Fibroblast of skin of back (primary cell): ENCODE measurements at places on chromosomes 4 and X.

DNA sequence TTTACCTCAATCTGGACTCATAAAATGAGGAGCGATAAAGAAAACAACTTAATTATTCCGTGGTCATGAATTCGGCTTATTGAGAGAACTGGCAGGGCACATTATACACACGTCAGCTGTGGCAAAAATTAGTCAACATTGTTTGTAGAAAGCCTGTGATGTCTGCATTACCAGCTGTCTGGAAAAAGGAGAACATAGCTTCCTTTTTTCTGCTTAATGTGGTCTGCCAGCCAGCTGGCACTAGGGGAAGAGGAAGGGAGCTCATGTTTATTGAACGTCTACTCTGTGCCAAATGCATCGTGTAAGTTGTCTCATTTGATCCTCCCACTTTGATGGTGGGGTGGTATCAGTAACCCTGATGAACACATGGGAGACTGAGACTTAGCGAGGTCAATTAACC is 367.6 kb downstream of the ARHGAP24 start:
- no peak for DNase-seq

DNA sequence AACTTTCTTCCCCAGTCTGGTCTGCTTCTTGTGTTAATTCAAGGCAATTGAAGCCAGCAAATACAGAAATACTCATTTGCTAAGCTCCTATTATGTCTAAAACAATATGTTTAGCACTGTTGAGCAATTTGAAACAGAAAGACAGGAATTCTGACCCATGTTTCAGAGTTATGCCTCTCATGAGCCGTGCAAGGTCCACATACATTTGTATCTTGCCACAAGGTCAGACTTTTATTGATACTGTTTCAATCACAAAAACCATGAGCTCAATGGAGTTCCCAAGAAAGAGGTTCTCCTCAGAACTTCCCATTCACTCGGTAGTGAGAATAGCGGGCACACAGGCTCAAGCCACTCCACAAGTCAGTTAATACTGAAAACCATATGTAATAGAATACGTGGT is 47.6 kb upstream of the SPRY1 start:
- DNase-seq: no peak

DNA sequence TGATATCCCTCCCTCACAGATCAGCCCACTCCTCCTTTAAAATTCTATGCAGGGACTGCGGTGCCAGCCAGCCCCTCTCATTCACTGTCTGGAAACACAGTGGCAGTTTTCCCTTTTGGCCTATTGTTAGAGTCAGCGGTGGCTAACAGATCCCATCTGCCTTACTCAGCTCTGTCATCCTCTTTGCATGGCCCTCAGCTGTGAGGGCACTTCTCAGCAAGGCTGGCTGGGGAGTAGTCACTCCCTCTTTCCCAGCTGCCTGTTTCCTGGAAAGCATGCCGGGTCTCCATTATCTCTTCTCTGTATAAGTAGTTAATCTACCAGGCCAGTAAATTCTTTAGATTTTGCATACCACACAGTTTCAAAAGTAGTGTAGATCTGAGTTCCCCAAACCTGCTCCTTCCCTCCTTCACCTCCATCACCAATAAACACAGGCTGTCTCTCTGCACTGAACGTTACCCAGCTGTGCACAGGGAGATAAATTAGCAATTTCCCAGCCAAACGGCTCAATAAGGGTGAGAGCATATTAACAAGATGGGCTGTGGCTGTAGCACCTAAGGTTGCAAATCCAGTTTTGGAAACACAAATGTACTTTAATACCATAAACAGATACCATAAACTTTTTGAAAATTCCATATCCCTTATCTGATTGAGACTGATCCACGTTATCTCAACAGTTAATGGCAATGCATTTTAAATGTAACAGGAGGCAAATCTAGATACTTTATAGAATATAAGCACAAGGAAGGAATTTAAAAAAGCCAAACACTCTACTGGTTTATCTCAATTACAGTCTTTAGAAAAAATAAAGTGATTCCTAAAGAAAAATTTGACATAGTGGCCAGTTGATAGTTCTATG is 229.3 kb downstream of the ANKRD50 start:
- DNase-seq: peak; percentile 21

- DNase-seq: peak; percentile 3
Measured at GRCh38 chrX:53357799-53358530, 64.5 kb downstream of the SMC1A start.

GRCh38 chrX:119177278-119177677 is 49.7 kb upstream of the KIAA1210 start:
- DNase-seq: no peak

DNA sequence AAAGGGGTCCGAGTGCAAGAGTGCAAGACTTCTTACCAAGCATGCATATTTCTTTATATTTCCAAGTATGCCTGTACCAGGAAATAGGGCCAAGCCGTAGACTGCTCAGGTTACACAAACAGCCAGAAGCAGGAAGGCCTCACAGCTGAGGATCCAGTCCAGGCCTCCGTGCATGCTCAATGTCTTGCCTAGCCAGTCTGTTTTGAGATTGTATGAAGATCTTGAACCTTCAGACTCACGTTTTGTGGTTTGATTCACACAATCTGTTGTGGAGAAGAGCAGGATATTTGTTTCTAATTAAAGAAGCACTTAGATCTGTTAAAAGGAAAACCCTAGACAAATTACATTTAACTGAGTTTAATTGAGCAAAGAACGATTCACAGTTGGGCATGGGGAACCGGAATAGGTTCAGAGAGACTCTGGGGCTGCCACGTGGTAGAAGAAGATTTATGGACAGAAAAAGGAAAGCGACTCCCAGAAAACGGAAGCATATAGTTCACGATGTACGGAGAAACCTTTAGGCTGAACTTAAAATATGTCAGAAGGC is 1.2 kb downstream of the MGST2 start:
- DNase-seq: peak; percentile 19

DNA sequence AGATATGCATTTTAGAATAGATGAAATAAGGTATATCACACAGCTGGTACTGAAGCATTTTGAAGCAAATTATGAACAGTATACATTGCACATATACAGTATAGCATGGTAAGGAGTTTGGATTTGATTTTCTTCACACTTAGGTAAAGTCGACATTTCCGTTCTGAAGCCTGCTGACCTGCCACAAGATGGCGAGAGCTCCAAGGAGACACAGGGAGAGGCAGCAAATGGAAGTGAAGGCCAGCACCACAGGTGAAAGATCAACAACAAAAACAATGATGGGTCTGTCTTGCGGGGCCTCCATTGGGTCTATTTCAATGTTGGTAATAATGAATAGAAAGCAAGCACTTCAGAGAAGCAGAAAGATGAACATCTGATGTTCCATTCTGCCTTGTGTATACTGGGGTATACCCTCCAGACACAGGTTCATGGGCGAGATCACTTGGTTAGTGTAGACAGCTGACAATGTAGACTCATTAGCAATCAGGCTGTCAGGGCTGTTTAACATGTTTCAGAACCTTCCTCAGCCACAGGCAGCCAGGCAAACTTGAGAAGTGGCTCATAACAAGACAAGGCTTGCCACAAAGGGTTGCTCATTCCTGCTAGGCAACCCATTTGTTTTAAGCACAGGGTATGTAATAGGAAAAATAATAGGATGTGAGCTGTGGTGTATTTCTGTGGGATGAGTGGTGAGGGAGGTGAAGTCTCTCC is 21.4 kb upstream of the NOX1 start:
- peak; percentile 12 for DNase-seq

- DNase-seq: no peak
Measured at GRCh38 chrX:129786210-129786651, 6.5 kb downstream of the SASH3 start.

GRCh38 chr4:7822877-7823276 is 116.8 kb downstream of the AFAP1 start:
- peak; percentile 50 for DNase-seq

GRCh38 chr4:85883180-85883579 is 408.2 kb downstream of the ARHGAP24 start:
- no peak for DNase-seq

DNA sequence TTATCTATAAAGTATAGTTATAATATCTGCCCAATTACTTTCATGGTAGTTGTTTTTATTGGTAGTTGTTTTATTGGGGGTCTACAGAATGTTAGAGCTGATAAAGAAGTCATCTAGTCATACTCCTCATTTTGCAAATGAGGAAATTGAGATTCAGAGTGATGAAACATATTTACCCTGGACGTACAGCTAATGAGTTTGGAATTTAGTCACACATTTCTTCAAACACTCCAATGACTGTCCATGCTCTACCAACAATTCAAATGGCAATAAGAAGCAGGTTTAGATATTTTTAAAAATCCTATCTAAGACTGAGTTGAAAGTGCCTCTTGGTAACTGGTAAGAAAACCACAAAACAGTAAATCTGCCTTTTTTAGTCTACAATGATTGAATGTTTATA is 98.2 kb downstream of the MAGEC1 start:
- DNase-seq: no peak

DNA sequence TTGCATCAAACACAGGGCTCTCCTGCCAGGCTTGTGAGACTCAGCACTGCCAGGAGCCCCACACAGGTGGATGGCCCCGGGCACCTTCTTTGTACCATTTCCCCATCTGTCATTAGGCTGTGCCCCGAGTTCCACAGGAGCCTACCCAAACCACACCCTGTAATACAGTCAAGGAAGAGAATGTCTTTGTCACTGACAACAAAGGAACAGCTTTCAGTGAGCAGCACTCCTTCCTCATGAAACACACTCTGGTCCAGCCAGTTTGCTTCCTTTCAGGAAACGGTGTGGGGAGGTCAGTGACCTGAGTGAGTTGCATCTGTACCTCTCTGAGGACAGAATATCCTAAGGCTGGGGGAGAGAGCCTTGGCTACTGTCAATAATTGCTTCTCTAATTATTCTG is 53.7 kb downstream of the LNX1 start:
- no peak for DNase-seq

DNA sequence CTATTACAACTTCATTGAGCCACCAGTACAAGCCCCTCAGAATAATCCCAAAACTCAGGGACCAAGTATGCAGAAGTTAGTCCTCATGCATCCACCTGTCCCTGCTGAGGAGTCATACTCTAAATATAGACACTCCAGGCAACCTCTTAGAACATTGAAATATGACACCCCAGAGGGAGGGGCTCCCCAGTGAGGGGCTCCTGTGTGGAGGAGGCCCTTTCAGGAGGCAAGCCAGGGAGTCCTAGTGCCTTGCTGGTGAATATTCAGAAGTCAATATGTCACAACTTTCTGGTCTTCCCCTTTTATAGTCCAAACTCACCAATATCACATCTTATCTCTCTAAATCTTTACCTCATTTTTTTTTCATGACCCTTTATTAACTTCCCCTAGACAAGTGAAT is 1.6 kb upstream of the ARMCX6 start:
- DNase-seq: peak; percentile 5

- DNase-seq: peak; percentile 29
Measured at GRCh38 chr4:15035159-15035558, 32.9 kb downstream of the CPEB2 start.

DNA sequence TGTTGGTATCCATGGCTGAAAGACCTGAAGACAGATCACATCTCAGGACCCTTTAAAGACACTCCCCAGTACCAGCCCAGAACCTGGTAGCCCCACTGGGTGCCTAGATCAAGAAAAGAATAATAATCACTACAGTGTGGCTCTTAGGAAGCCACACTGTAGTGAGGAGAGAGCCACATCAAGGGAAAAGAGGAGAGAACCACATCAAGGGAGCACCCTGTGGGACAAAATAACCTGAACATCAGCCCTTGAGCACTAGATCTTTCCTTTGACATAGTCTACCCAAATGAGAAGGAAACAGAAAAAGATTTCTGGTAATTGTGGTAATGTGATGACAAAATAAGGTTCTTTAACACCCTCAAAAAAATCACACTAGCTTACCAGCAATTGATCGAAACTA is 15.3 kb downstream of the RTL3 start:
- DNase-seq: no peak

- DNase-seq: peak; percentile 12
Measured at GRCh38 chrX:150643271-150643670, 49.9 kb upstream of the MTMR1 start.

DNA sequence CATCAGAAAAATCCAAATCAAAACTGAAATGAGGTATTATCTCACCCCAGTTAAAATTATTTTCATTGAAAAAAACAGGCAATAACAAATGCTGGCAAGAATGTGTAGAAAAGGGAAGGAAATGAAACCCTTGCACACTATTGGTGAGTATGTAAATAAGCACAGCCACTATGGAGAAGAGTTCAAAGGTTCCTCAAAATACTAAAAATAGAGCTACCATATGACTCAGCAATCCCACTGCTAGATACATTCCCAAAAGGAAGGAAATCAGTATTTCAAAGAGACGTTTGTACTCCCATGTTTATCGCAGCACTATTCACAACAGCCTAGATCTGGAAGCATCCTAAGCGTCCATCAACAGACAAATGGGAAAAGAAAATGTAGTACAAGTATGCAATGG is 932.4 kb downstream of the PCDH18 start:
- DNase-seq: no peak

DNA sequence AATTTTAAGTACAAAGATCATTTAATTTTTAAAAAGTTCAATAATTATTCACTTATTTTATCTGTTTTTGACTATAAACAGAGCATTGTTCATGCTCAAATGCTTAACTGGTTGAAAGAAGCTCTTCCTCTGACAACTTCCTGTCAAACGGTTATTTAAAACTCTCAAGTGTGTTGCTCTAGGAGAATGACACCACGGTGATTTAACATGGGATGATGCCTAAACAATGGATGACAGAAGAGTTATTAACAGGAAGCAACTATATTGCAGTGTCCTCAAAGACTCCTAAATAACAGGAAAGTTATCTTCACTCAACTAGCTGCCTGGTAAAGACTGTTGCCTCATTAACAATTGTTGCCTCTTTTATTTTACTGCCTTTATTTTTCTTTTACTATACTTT is 509.6 kb downstream of the PACRGL start:
- DNase-seq: no peak

- peak; percentile 45 for DNase-seq
Measured at GRCh38 chr4:85741381-85741780, 266.4 kb downstream of the ARHGAP24 start.

DNA sequence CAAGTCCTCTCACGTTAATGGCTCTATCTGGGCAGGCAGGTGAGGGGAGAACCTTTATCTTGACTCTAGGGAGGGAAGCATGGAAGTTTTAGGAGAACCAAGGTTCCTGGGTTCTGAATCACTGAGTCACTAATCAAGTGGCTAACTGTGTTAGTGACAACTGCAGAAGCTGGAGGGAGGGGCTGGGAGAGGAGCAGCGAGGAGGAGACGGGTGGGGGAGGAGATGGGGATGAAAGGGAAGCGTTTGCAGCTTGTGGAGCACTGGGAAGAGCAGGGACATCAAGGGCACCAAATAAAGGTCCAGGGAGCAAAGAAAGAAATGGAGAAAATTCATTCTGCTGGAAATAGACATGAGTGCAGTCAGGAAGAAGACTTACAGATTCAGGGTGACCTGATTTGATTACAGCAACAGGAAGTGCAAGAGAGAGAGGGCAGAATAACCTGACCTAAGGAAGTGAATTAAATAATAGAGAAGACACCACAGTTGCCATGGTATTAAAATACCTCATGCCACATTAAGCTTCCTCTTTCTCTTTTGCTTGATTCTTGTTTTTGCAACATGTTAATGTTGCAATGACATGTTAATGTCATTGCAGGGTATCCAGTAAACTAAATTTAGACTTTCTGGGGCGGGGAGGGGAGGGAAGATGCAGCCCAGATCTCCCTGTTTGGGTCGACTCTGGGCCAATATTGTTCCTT is 4.5 kb upstream of the SETD7 start:
- DNase-seq: no peak
